ENCODE measurements at places on chromosomes 1 and 21.

DNA sequence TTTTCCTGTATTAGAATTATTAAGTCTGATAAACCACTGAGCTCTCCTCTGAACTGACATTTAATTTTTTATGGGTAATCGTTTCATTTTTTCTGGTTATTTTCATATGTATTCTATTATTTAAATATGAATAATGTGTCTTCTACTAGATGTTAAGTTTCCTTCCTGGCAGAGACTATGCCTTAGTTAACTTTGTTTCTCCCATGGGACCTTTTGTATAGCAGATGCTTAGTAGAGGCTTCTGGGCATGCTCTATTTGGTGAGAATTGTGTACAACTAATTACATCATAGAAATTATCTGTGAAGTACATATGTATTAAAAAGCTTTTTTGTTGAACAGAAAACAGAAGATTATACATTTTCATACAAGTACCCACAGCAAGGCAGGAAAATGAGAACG, 23.4 kb downstream of the CTBS start:
- DNase-seq = no peak

DNA sequence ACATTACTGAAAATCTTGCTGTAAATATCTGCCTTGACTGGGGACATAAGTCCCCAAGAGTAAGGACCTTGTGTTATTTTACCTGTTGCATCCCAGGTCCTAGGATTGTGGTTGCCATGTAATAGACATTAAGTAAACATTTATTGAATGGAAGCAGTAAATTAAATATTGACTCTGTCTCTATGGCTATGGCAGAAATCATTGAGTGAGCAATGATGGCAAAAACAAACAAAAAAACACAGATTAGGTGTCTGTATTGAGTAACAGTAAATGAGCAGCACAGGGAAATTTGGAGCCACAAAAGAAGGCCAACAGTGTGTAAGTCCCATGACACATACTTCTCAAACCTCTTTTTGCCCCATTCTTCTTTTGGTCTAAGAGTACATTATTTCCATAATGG, 240.4 kb downstream of the NFIA start:
- DNase-seq = no peak

DNA sequence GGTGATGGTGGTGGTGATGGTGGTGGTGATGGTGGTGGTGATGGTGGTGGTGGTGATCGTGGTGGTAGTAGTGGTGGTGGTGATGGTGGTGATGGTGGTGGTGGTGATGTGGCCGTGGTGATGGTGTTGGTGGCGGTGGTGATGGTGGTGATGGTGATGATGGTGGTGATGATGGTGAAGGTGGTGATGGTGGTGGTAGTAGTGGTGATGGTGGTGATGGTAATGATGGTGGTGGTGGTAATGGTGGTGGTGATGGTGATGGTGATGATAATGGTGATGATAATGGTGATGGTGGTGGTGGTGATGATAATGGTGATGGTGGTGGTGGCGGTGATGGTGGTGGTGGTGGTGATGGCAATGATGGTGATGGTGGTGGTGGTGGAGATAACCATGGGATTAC, 6.8 kb upstream of the COL6A2 start:
- DNase-seq = no peak

DNA sequence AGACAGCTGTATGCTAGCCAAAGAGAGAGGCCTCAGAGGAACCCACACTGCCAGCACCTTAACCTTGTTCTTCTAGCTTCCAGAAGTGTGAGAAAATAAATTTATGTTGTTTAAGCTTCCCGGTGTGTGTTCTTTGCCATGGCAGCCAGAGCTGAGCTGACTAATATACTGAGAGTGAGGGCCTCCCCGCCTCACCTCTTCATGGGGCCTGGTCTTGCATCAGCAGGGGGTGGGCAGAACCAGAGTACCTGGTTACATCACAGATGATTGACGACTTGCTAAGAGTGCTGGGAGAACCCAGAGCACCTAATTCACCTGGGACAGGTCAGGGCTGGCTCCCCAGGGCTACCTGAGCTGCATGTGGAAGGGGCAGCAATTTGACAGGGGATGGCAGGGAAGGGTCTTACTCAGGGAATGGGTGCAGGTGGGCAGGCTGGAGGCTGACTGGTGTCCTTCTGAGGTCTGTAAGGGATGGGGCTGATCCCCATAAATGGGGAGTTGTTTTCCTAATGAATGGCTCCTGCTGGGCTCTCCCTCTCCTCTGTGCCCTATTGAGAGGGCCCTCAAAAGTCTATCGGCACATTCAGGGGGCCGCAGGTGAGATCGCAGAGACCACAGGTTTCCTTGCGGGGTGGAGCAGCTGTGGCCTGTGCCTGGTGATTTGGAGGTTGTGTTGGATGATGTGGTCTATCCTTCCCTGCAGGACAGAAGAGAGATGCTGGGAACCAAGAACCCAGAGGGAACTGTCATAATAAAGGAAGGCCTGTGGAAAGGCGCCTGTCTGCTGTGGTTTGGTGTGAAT, 60.6 kb upstream of the ETV3 start:
- DNase-seq = no peak

- DNase-seq = no peak
Measured at GRCh38 chr1:156594190-156594589, 2.6 kb downstream of the NAXE start.

- no peak for DNase-seq
Measured at GRCh38 chr1:95375174-95375573, 141.2 kb downstream of the RWDD3 start.

DNA sequence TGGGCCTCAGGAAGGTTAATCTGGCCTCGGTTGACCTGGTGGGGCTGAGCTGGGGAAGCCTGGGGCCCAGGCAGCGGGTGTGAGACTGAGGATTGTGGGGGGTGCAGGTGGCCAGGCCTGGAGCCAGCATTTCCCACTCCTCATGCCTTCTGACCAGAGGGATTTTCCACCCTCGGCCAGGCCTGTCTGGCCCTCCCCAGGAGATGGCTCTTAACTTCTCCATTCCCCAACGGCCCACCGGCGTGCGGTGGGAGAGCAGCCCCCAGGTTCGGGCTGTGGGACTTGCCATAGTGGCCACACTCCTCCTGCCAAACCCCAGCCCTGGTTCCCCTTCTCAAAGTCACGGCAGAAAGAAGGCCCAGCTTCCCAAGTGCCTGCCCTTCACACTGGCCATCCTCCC, 126.5 kb upstream of the RUNX3 start:
- no peak for DNase-seq

- no peak for DNase-seq
Measured at GRCh38 chr1:44870096-44870495, 27.0 kb upstream of the PTCH2 start.

- no peak for DNase-seq
Measured at GRCh38 chr1:2544875-2545640, 11.1 kb upstream of the TNFRSF14 start.

- no peak for DNase-seq
Measured at GRCh38 chr1:39380036-39380435, 111.4 kb upstream of the BMP8A start.

DNA sequence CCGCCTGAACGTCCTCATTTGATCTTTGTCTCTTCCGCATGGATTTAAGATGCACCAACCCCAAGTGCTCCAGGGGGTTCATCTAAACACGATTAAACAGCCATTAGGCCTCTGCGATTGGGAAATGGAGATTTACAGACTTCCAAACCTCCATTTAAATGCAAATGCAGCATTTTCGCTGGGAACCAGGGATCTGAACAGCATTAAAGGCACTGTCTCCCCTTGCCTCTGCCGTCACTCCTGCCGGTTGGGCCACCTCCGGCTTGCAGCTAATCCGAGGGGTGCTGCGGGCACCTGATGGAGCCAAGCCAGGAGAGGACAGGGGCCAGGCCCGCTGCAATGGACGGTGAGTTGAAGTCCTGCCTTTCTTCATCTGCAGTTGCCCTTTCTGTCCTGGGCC, 70.3 kb upstream of the KLHDC7A start:
- no peak for DNase-seq

GRCh38 chr1:235113183-235113917, 15.3 kb downstream of the TOMM20 start:
- no peak for DNase-seq

DNA sequence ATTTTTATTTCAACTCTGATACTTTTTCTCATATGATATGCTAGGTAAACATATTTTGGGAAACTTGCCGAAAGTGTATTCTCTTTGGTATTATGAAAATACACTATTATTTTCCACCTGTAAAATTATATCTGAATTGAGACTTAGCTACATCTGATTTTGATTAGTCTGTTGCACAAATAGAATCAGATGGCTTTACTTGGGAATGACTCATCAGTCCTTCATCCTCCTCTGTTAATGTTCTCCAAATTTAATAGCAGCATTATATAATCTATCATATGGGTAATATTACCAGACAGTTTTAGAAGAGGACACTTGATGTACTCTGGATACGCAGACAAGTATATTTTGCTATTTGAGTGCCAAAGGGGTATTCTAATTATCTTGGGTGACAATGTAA, 245.3 kb downstream of the CTH start:
- peak; percentile 1 for DNase-seq

DNA sequence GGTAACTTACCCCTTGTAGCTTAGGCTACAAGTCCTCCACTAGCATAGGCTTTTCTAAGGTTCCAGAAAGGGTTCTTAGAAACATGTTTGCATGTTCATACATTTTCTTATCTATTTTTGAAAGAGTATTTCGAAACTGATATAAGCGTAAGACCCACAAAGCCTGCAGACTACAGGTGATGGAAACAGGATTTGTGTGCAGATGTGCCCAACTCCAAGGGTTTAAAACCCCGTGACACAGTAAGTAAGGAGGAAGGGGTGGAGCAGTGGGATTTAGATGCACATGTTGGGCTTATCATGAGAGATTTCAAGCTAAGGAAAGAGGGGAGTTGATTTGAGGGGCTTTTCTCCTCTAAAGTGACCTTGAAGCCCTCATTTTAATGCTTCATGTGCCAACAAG, 164.7 kb downstream of the LTN1 start:
- no peak for DNase-seq

GRCh38 chr1:18107369-18108298, at the start of gene IGSF21:
Gene IGSF21, plus strand, starts transcription at chr1:18107798. Its CDS starts 331 bp downstream, at chr1:18108129.
- no peak for DNase-seq

DNA sequence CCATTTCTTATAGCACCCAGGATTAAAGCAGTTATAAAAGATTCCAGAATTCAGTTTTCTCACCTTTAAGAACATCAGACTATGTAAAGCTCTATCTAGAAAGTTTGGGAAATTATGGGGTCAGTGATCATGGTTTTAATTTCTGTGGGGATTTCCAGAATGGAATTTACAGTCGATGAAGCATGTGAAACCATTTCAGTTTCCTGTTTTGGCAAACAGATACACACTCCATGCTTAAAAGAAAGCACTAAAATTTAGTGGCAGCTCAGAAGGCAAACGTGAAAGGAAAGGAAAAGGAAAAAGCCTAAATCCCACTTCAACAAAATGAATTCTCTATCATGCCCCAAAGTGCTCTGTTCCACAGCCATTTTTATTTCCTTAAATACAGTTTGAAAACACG, 60.4 kb downstream of the FYB2 start:
- no peak for DNase-seq

DNA sequence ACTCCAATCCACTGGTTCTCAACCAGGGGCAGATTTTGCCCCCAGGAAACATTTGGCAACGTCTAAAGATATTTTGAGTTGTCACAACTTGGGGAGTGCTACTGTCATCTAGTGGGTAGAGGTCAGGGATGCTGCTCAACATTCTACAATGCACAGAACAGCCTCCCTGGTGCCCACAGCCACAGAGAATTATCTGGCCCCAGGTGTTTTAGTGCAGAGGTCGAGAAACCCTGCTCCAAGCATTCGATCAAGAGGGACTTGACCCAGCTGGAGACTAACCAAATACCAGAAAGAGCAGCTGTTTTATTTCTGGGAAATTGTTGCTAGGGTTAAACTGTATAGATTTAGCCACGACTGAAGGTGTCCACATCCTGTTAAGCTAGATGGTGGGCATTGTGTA, 19.2 kb downstream of the CD247 start:
- no peak for DNase-seq

- DNase-seq = no peak
Measured at GRCh38 chr1:11882814-11883538, 24.2 kb upstream of the NPPB start.

DNA sequence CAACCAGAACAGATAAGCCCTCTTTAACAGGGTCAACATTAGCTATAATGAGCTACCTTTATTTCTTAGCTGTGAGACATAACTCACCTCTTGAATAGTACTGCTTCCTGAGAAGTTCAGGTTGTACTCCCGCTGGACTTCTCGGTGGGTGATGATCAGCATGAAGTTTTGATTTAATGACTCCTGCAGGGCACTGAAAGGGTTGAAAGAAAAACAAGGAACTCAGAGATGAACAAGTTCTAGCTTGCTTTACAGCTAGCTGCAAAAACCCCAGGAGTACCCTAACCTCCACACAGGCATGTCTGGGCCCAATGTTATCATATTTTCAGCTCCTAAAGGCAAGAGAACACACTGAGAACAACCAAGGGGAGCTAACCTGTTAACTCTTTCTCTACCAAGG, 254.4 kb downstream of the FAF1 start:
- DNase-seq = no peak

DNA sequence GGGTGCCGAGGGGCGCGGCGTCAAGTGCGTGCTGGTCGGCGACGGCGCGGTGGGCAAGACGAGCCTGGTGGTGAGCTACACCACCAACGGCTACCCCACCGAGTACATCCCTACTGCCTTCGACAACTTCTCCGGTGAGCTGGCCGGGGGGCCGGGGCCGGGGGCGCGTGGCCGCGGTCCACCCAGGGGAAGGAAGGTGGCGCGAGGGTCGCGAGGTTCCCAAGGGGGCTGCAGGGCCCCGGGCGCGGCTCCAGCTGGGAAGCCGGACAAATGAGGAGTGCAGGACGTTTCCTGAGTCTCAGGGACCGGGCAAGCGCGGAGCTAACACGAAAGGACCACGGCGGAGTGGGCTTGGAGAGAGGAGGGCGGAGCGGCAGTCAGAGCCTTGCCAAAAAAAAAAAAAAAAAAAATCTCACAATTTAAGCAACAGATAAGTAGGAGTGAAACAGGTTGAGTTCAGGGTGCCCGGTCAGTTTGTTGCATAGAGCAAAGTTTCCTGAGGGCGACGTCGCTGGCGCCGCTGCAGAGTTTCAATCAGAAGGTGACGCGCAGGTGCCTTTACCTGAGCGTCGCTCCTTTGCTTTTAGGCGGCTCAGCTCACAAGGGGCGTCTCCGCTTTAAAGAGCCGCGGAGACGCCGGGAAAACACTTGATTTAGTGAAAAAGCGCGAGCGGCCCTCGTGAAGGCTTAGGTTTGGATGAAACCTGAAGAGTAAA, 750 bp downstream of the RHOU start:
- peak; percentile 15 for DNase-seq

- DNase-seq = no peak
Measured at GRCh38 chr1:151847867-151848596, 5.5 kb downstream of the THEM5 start.

GRCh38 chr1:227572752-227573151, 9.4 kb downstream of the ZNF678 start:
- no peak for DNase-seq

GRCh38 chr1:158121604-158122254, 59.0 kb upstream of the CD1D start:
- peak; percentile 76 for DNase-seq

DNA sequence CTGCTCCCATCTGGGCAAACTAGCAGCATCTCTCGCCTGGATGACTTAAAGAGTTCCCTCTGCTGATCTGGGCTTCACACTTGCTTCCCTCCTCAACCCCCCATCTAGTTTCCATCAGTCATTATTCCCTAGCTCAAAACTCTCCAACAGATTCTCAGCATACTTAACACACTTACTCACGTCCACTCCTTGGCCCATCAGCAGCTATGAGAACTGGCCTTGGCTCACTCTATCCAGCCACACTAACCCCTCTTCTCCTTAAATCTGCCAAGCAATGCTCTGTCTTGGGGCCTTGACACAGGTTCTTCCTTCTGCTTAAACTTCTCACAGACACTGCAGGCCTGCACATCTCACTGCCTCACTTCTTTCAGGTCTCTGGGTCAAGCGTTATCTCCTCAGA, 41.6 kb downstream of the GNG12 start:
- peak; percentile 89 for DNase-seq

- no peak for DNase-seq
Measured at GRCh38 chr1:155137154-155137949, 1.7 kb downstream of the SLC50A1 start.

Data from foreskin fibroblast (primary cell).